Islet precursor cell (in vitro differentiated cells): ENCODE measurements at places on chromosomes 16 and 17.
A peak's percentile ranks its signal among the peaks of the same experiment; 100 is the strongest.

- no peak for DNase-seq
These were observed 30.1 kb upstream of the SREBF1 start for GRCh38 chr17:17866897-17867296.

- no peak for DNase-seq
These were observed 3.3 kb upstream of the N4BP1 start for GRCh38 chr16:48613061-48613957.

DNA sequence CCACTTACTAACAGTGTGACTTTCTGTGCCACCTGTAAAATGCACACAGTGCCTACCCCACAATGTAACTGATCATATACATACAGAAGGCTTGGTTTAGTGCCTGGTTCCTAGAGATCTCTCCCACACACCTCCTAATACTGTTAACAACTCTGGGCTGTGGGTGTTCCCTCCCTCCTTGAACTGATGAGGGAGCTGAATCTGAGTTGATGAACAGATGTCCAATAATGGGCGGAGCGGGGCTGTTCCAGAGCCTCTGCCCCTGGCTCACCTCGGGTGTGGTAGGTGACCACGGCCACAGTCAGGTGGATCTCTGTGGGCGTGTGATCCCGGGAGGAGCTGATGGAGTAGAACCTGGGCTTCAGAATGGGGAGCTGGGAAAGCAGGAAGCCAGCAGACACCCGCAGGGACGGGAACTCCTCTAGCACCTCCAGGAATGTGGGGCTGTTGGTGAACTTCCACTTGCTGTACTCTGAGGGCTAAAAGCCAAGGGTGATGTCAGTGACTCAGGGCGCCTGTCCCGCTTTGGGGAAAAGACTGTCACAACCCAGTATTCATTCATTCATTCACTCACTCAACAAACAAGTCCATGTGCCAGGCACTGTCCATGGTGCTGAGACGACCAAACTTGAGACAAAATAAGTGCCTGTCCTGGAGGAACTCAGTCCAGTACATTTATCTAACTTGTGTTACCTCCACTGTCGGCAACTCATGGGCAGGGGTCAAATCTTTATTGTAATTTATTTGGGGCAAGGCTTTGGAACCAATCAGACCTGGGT, 37.6 kb downstream of the NOS2 start:
- peak; percentile 85 for DNase-seq

DNA sequence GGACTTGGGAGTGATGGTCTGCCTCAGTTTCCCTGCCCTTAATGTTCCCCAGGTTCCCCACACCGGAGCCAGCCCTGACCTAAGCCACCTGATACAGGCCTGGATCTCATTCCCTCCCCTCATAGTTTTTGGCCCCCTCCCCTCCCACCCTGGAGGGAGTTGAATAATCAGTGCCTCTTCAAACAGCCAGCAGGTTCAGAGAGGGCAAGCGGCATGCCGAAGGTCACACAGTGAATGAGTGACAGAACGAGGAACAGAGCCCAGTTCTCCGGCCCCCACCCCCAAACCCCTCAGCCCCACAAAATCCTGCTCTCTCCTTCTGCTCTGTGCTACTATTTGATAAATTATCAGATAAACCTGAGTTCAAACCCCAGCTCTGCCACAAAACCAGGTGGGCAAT, 31.2 kb downstream of the BEAN1 start:
- DNase-seq, result no peak

DNA sequence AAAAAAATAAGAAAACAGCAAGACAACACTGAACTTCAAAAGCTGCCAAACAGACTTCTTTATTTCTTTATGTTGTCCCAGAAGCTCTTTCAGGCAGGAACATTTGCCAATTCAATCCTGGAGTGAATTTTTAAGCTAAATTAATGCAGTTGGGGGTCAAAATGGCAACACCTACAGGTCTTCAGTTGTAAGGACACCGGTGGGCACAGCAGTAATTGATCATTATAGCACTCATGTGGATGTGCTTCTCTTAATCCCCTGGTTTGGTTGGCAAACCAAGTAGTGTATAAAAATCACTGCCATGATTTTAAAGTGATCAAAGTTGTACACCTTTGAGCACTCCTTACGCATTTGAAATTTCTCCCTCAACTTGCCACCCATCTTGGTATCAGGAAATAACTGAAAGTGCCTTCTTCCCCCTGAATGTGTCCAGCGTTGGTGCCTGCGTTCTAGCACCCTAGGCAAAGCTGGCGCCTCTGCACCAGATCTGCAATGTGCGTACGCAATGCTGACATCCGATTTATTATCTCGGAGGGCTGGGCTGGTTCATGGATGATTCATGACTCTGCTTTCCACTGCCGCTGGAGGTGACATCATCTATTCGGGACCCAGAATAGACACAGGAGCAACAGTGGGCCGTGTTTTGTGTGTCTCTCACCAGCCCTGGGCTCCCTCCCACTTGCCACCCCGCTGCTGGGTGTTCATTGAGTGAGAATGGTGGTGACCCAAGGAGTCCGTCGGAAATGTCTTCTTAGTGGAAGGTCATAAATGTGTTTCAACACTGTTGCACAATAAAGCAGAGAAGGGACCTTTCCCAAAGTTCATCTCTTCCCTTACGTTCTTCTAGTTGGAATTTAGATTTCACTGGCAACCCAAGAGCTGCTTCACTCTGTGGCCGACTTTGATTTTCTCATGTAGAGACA, 203.4 kb downstream of the CCDC182 start:
- peak; percentile 79 for DNase-seq

DNA sequence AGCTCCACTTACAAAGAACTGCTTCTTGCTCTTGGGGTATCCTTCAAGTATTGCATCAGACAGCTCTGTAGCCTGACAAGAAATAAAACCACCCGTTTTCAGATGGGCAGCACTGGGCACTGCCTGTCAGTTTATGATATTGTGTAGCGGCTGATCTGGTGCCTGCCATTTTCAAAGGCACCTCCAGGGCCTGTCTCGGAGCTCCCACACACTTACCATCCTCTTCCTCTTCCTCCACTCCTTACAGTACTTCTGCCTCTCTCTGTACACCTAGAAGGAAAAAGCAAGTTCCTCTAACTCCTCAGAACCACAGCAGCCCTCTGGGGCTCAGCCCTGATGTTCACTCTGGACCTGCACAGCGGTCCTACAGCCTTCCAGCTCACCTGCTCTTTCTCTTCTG, 4.4 kb downstream of the PSMC3IP start:
- no peak for DNase-seq

DNA sequence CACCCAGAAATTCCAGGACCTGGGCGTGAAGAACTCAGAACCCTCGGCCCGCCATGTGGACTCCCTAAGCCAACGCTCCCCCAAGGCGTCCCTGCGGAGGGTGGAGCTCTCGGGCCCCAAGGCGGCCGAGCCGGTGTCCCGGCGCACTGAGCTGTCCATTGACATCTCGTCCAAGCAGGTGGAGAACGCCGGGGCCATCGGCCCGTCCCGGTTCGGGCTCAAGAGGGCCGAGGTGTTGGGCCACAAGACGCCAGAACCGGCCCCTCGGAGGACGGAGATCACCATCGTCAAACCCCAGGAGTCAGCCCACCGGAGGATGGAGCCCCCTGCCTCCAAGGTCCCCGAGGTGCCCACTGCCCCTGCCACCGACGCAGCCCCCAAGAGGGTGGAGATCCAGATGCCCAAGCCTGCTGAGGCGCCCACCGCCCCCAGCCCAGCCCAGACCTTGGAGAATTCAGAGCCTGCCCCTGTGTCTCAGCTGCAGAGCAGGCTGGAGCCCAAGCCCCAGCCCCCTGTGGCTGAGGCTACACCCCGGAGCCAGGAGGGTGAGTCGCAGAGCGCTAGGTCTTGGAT, 261.5 kb downstream of the SEC14L1 start:
- DNase-seq, result no peak

GRCh38 chr17:6786618-6787017, 10.6 kb downstream of the FBXO39 start:
- no peak for DNase-seq

DNA sequence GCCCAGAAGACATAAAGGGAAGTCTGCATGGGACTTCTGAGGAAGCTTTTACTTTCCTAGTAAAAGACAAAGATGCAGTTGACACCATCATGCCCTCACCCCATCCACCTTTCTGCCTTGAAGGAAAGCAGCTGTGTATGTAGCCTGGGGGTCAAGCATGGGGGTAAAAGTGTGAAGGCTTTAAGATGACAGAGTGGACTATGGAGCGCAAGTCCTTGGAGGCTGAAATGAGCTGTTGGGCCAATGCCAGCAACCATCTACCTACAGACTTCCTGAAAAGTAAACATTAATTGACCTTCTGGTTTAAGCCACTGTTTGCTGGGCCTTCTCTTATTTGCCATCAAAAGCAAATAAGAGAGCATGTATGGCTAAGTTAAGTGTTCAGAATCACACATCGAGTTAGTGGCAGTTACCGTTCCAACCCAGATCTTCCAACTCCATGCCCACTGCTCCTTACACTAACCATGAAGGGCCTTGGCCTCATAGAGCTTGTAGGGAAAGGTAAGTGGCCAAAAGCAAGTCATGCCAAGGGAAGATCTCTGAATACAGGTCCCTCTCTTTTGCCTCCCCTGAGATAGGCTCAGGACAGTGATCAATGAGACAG, 30.0 kb downstream of the SLC13A5 start:
- DNase-seq, result no peak

DNA sequence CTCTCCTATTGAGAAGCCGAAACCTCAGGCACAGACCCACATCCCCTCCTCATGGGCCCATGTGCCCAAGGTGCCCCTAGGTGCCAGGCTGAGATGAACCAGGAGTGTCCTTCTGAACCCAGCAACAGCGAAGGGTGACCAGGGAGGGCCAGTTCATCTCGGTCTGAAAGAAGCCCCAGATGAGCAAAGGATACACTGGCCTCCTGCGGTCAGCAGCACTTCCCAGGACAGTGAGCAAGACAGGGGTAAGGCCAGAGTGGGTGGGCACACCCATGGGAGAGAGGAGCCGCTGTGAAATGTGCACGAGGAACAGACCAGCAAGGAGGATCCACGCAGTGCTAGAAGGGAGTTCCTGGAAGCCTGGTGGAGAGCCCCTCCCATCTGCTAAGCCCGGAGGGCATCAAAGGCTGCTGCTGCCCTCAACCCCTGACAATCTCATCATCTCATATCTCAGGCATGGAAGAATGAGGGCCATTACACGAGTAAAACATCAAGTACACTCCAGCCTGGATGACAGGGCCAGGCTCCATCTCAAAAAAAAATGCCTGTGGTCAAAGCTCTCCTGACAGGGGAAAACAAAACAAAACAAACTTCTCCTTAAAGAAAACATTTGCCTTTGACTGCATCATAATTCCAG, 3.3 kb upstream of the HBZ start:
- DNase-seq, result no peak

DNA sequence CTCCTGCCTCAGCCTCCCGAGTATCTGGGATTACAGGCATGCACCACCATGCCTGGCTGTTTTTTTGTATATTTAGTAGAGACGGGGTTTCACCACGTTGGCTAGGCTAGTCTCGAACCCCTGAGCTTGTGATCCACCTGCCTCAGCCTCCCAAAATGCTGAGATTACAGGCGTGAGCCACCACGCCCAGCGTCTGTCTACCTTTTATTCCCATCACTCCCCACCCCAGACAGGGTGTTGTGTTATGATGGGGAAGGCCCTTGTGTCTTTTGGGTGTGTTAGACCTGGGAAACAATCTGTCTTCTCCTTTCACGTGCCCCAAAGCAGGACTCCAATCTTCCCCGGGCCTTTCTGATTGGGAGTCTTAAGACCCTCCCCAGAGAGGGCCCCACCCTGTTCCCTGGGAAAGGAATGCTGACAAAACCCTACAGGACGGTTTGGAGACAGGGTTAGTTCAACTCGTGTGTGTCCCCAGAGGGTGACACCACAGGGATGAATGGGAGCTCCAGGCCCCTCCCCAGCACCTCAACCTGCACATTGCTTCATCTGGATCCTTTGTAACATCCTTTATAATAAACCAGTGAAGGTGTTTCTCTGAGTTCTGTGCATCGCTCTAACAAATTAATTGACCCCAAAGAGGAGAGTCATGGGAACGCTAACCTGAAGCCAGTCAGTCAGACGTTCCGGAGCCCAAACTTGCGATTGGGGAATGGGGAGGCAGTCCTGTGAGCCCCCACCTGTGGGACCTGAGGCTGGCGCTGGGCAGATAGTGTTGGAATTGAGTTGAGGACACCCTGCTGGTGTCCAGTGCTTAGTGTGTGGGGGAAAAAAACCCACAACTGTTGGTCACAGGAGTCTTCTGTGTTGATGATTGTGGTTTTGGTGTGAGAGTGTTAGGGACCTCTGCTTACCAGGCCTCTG, 3.2 kb upstream of the ELOB start:
- DNase-seq, result no peak

DNA sequence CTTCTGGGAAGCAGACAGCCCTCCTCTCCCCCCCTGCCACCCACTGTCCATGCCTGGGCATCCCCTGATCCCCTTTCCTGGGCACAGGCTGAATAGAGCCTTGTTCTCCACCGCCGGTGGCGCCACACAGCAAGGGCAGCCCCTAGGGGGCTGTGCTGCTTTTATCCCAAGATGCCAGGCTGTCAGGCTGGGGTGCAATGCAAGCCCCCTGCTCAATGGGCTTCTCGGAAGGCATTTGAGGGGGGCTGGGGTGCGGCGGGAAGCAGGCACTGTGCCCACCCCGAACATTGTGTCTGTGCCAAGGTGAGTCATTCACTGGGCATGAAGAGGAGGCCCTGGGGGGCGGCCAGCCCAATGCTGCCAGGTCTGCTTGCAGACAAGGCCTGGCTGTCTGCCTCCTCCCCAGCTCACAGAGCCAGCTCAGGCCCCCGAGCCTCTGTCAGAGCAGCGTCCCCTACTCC, 1.5 kb upstream of the GFAP start:
- DNase-seq, result peak; percentile 50

DNA sequence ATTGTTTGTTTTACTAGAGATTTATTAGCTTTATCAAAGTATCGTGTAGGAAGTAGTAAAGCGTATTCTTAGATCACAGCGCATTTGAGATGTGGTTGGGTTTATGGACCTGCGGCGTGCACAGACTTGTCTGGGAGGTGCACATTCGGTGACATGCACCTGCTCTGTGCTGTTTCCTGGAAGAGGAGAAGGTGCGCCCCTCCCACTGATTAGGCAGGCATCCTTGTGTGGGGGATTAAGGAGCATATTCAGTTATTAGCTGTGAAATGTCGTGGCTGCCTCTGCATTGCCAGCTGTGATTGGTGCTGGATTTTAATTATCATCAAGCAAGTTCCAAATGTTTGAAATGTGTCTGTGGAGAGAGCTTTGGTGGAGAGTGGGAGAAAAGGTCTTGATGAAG, 903.8 kb upstream of the RBFOX1 start:
- DNase-seq, result no peak

DNA sequence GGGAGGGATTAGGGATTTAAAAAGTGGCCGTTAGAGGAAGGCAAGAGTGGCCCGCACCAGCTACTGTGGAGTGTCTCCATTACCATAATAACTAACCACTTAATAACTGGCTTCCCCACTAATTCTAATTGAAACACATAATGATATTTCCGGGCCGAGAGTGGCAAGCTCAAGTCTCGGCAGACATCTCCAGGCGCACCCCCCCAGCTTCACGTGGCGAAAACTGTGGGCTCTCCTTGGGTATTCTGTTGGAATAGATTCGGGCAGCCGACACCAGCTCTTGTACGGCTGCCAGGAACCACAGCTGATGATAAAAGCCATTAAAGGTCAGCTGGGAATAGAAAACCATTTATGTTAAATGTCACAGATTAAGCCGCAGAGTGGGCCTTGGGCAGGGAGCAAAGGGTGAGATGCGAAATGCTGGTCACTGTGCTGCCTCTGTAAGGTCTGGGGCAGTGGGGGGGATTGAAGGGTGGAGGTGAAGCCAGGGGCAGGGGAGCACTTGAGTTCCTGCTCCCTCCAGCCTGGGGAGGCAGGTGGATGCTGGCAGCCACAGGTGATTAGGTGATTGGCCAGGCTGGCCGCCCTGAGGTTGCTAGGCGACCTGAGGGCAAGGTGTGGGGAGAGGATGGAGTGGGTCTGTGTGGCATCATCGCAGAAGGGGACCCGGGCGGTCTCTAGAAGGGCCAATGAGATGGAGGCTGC, 115.6 kb upstream of the SDK2 start:
- DNase-seq, result no peak
